ENCODE measurements at places on chromosomes 7 and 10.

- no peak for DNase-seq
Measured at GRCh38 chr10:127991543-127992255, 84.8 kb downstream of the PTPRE start.

DNA sequence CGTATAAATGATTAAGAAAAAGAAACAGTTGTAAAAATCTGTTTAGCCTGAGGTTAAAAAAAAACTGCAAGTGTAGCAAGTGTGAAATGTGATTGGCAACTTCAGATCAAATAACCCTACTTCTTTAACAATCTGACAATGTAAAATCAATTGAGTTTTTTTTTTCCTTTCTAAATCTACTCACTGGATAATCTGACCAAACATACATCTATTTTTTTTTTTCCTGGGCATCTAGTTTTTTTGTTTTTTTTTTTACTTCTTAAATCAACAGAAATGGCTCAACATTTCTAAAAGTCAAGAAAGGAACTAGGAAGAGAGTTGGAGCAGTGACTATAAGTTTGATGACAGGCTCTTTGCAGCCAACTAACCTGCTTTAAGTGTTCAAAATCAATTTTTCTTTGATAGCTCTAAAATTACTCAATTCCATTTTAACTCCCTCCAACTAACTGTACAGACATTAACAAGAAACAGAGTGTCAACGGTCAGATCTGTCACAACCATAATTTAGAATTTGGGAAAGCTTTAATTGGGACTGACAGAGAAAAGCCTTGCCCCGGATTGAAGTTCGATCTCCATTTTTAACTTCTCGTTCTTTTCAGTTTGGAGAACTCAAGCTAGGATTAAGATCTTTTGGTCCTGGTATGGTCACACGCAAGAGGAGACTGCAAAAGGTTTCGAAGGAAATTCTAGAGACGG, 1.2 kb downstream of the ARL3 start:
- no peak for DNase-seq

GRCh38 chr7:114527589-114527988, 113.0 kb downstream of the FOXP2 start:
- DNase-seq: no peak

GRCh38 chr10:1633783-1634182, 103.5 kb downstream of the ADARB2 start:
- DNase-seq: no peak

- no peak for DNase-seq
Measured at GRCh38 chr10:108346066-108346465, 1181.6 kb upstream of the SORCS1 start.

DNA sequence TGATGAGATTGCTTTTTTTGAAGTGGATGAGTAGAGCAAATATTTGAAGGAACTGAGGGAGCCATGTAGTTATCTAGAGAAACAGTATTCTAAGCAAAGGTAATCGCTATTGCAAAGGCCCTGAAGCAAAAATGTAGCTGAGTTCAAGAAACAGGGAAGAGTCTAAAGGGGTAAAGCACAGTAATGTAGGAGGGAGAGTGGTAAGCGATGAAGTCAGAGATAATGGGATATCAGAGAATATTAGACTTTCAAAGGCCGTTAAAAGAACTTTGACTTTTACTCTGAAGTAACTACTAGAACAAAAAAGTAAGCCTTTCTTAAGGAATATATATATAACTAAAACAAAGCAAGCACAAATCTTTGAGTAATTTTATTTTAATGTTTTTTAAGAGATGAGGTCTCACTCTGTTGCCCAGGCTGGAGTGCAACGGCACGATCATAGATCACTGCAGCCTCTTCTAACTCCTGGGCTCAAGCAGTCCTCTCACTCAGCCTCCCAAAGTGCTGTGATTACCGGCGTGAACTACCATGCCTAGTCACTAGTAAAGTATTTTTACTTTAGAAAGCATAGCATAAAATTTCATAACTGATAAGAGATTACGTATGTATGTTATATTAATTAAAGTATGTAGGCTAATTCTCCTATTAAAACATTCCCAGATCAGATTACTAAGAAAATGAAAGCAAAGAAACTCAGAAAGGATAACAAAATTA, 61.7 kb upstream of the OIT3 start:
- DNase-seq: no peak

DNA sequence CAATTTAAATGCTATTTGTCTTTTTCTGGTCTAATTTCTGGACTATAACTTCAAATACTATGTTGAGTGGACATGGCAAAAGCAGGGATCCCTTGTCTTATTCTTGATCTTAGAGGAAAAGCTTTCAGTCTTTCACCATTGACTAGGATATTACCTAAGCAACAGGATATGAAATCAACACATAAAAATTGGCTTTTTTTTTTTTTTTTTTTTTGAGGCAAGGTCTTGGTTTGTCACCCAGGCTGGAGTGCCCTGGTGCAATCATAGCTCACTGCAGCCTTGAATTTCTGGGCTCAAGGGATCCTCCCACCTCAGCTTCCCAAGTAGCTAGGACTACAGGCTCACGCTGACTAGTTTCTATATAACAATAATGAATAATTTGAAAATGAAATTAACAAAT, 90.8 kb downstream of the JMJD1C start:
- DNase-seq: no peak

- no peak for DNase-seq
Measured at GRCh38 chr10:125521721-125522680, 161.0 kb downstream of the TEX36 start.

DNA sequence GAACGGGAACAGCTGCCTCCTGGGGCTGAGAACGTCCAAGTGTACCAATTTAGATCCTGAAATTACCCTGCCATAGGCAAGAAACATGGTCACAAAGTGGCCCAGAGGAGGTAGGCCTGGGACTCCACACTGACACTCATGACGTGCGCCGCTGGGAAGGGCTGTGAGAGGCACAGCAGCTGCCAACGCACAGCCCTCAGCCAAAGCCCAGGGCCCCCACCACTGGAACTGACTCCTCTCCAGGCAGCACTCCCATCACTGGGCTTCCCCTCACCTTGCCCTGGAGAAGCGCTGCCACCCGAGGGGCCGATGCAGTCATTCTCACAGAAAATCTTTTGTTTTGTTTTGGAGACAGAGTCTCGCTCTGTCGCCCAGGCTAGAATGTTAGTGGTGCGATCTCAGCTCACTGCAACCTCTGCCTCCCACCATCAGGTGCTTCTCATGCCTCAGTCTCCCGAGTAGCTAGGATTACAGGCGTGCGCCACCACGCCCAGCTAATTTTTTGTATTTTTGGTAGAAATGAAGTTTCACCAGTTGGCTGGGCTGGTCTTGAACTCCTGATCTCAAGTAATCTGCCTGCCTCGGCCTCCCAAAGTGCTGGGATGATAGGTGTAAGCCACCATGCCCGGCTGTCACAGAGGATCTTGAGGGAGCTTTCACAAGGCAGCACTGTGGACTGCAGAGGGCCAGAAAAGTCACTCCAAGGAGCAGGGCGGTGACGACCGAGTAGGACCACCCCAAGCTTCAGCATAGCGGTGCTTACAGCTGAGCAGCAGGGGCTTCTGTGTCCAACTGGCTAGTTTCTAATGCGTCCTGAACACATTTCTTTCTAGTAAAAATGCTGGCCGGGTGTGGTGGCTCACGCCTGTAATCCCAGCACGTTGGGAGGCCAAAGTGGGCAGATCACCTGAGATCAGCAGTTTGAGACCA, 13.5 kb downstream of the GUSB start:
- DNase-seq: no peak

DNA sequence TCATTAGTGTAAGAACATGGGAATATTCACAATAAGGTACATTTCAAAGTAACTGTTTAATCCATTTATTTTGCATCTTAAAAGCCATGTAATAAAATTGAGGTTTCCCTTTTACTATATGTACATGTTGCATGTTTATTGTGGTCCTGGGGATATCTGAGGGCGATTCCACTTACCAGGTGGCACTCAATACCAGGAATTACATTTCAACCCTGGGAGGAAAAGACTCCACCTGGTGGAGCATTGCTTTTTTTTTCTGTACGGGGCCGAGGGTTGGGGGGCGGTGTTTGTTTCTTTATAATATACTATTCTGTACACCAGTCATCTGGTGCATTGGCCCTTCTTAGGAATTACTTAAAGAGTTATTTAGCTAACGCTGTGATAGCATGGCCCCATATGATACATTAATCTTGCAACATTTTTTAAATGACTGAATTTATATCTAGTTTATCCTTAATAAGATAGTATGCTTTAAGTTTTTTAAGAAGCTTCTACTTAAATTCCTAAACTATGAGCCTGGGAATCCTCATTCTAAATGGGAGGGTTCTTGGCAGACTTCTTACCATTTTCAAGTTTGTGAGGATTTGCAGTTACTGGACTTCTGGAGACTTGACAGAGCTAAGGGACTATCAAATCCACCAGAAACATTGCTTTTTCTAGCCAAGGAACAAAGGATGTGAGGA, 7.2 kb upstream of the HGF start:
- DNase-seq: no peak

GRCh38 chr7:101255796-101256195, 10.9 kb upstream of the FIS1 start:
- no peak for DNase-seq

GRCh38 chr7:95481271-95482165, 4.2 kb upstream of the ASB4 start:
- DNase-seq: no peak

DNA sequence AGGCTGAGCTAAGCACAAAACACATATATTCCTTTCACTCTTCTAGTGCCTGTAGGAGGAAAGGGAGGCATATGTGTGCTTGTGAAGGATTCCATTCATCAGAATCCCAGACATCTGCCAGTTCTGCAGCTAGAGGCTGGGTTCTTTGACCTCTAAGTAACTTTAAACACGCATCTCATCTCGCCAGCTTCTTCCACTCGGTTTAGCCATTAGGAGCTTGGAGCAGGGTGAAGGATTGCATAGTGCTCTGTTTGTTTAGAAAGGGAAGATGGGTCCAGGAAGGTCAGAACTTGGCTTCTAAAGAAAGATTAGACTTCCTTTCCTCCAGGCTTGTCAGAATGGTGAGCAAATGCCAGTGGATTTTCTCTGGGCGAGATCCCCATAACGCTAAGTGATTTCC, 43.6 kb downstream of the HK1 start:
- DNase-seq: no peak

DNA sequence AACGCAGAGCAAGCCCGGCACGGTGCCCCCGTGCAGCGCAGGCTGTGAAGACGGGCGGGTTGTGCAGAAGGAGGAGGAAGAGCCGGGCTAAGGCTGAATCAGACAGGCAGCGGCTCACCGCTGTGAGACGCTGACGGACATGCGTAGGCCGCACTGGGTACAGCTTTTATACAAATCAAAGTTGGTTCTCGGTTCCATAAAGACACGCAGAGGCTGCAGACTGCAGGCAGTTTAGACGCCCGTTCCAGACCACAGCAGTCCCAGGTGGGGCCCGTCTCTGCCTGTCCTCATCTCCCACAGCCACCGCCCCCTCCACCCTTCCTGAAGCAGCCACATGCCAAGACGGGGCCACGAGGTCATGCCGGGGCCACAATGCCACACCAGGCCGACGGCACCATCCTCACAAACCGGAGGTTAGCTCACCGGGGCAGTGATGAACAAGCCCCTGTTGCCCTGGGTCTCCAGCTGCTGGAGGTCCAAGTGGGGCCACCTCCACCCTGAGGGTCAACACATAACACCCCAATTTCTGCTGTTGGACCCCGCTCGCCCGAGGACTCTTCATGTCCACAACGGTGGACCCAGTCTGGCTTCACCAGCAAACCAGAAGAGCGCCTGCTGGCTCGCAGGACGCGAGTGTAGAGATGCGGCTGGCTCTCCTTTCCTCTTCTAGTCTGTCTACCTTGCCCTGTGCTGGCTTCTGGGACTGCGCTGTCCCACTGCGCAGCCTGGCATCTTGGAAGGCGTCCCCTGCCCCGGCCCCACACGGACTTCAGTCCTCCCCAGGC, 227.2 kb downstream of the ELFN1 start:
- DNase-seq: no peak

DNA sequence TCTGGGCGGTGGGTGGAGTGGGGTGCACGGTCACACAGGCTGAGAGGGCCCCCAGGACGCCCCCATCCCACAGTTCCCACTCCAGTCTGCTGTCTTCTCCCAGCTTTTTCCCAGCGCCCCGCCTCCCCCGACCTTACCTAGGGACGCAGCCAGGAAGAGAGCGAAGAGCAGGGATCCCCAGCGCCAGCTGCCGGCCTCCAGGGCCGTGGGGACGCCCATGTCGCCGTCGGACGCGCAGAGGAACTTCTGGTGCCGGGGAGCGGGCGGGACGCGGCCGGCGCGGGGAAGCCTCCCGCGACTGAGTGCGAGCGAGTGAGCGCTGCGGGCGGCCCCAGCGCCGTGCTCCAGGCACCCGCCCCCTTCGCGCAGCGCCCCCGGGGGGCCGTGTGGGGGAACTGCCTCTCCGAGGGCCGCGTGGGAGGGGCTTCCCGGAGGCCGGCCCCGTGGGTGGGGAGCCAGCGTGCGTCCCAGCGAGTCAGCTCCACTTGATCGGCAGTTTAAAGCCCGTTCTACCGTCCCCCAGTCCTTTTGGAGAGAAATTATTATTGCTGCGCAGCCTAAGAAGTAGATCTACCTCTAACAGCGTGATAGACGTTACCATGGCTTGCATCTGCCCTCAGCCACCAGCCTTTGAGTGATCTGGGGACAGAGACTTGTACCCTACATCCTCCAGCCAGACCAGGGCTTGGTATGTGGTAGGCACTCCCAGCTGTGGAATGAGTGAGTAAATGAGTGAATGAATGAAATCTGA, at the start of gene VSIR:
TSS of gene VSIR (minus strand) at position 300 of the 751 bp plus-strand sequence. CDS start at position 219, 81 bp downstream.
- DNase-seq: peak; percentile 89

- DNase-seq: no peak
Measured at GRCh38 chr7:23230641-23231101, 15.9 kb upstream of the GPNMB start.

GRCh38 chr10:71213761-71214440, 1.5 kb downstream of the UNC5B start:
- DNase-seq: no peak

DNA sequence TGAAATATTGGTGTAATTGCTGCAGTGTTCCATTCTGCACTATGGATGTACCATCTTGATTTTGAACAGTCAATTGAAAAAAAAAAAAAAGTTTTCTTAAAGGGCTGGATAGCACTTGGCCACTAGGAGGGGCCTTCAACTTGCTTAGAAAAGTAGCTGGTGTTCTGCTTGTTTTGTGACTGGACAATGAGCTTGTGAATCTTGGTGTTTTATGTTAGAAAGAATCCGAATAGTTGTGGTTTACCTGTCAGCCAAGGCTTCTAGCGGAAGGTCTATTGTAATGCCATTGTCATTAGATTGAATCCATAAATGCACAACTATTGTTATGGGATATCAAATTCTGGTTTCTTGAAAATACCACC, 77.1 kb downstream of the BMPER start:
- no peak for DNase-seq

DNA sequence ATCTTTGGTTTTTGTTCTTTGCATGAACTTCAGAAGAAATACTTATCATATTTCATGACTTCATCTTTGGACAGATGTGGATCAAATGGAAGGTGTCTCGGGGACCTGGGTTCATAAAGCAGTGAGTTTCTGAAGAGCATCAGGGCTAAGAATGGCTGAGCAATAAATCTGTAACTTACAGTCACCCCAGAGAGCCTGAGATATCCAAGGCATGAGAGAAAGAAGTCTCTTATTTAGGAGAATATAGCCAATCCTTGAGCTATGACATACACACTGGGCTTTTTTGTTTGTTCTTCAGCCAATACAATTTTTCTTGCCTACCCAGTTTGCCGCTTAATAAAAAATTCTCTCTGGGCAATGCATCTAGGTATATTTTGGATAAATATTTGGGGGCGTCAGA, 252.6 kb upstream of the INHBA start:
- DNase-seq: no peak

Data from progenitor cell of endocrine pancreas (in vitro differentiated cells).